ENCODE measurements at places on chromosomes 1 and 21.

DNA sequence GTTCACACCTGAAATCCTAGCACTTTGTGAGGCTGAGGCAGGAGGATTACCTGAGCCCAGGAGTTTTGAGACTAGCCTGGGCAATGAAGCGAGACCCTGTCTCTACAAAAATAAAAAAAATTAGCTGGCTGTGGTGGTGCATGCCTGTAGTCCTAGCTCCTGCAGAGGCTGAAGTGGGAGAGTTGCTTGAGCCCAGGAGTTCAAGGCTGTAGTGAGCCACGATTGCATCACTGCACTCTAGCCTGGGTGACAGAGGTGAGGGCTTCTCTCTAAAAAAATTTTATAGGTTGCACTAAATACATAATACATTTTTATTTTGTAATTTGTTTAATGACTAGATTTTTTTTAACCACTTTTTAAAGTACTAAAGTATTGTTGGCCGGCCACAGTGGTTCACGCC is 6.1 kb downstream of the PARK7 start:
- no peak for DNase-seq

- DNase-seq, result no peak
Observed at GRCh38 chr1:225765982-225766674, 11.5 kb upstream of the SRP9 start.

GRCh38 chr1:224637515-224637914 is 21.4 kb downstream of the CNIH3 start:
- no peak for DNase-seq

- peak; percentile 36 for DNase-seq
Observed at GRCh38 chr1:93771843-93772242, 90.2 kb upstream of the BCAR3 start.

DNA sequence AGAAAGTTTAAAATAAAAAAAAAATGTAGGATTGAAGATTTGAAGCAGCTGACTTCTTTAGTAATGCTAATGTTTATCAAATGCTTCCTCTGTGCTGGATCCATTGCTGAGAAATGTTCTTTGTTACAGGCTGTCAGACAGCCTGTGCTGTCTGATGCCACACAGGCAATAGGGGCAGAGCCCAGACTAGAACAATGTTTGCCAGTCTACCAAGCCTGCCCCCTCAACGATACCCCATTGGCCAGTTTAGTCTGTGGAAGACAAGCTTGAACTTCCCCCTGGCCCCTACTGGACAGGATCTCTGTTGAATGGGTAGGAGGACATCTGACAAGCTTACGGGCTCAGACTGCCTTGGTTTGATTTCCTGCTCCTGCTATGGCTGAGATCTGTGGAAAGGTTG is 79.4 kb downstream of the PAPPA2 start:
- DNase-seq, result peak; percentile 14

DNA sequence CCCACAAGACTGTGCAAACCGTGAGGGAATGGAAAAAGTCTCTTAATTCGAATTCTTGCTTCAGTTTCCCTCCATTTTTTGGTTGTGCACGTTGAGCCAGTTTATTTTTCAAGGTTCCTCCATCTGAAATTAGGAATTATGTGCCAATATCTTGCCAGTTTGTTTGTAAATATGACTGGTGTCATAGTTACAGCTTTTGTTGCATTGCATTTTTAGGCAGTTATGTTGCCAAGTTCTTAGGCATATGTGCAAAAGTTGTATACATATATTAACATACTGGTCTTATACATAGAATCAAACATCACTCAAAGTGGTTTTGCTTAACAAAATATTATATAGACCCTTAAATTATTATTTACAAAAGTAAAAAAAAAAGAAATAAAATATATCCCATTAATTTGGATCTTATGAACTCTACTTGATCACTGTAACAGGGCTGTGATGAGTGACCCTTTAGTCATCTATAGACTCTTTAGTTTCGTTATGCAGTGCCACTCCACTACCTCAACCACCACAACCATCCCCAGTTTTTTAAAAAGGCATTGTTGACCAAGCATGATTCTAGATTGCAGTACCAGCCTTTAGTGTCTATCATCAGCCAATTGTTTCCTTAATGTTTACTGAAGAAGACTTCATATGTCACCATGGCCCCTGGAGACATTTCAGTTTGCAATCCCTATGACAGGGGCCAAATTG is 20.9 kb upstream of the DYNLT5 start:
- no peak for DNase-seq

GRCh38 chr1:53376742-53377437 is 49.0 kb upstream of the LRP8 start:
- no peak for DNase-seq

DNA sequence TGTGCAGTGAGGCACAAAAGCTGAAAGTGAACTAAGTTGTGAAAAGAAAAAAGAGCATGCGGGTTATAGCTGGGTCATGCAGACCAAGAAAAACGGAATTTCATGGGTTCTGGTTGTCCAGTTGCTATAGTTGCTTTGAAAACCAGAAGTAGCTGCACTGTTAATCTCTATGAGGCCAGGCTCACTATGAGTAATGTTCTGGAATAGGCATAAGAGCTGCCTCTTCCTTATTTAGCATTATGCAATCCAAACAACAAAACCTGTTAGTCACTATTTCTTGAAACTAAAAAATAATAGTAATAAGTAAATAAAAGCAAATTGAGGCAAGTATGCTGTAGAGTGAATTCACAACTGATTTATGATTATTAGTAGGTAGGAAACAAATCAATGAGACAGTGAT is 1383.7 kb downstream of the MRPL39 start:
- DNase-seq, result no peak

DNA sequence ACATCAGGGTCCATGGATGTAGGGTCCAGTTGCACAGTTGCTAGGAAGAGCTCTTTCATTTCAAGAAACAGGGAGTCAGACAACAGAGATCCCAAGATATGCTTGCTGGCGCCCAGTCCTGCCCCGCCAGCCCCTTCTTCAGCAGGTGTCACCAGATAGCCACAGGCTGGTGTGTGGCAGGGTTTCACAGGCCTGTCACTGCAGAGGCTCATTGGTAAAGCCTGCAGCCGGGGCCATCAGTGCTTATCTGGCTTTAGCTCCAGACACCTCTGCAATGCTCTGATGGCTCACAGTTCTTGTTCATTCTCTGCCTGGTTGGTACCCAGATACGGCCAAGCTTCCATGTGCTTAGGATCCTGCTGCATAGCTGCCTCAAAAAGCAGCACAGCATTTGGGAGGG is 12.4 kb upstream of the ZNF124 start:
- DNase-seq, result no peak

DNA sequence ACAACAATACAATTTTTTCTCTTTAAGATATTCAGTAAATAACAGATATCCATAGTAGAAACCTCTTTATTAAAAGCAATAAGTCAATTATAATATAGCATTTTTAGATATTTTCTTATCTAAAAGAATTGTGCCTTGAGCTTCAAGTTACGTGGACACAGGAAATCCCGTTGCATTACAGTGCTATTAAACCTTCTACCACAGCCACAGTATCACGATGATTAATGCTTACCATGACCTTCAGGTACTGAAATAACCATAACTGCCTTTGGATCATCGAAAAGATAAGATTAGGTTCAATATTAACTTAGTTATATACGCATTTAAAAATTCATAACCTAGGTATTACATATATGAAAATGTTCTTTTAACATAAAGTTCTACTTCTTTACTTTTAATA is 17.9 kb downstream of the B3GALNT2 start:
- no peak for DNase-seq

Measured in DMS53 (cell line).